Naive thymus-derived CD8-positive, alpha-beta T cell (primary cell): ENCODE measurements at places on chromosomes 7 and 10. TPM values are rescaled to one million over a fixed set of nuclear protein-coding genes. Genes with fewer than 3 reads are reported as not detected.

DNA sequence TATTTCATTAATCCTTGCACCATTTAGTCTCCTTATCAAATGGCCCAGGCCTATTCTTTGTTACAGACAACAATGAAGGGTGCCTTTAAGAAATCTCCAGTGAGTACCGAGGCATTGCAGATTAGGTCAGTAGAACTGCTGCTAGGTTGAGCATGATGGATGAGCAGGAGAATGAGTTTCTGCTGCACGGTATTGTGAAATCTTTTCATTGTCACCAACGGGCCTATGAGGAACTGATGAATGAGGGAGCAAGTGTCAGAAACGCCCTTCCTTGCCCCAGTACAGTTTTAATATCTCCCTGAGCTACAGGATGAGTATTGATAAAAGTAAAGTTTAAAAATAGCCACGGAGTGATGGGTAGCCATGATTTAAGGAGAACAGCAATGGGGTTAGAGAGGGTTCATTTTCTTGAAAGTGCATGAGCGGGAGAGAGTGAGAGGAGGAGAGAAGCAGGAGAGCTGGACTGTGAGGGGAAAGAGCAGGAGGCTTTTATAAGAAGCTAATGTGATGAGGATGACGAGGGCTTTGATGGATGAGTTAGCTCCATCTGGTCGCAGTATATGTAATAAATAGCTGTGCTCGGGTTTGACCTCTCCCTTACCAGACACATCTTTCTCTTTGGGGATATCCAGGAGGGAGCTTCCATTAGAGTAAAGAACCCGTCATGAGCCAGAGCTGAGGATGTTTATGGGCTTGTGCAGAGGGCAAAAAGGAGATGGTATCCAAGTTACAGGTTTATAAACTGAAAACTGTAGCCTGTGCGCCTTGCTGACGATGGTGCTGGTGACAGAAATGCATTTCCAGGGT is 526.1 kb downstream of the LRMDA start:
- DNase-seq, result no peak

DNA sequence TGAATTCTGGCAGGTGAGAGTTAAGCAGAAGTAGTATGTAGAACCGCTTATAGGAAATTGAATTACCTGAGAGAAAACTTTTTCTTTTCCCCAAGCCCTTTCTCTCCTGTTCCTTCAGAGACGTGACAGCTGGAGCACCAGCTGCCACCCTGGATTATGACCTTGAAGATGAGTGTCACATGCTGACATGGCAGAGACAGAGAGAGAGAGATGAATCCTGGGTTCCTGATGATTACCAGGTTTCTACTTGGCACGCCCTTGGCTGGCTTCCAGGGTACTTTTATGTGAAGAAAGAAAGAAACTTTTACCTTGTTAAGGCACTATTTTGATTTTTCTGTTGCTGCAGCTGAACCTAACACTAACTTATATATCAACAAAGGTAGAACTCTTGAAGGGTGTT is 99.9 kb downstream of the GPR26 start:
- no peak for DNase-seq

DNA sequence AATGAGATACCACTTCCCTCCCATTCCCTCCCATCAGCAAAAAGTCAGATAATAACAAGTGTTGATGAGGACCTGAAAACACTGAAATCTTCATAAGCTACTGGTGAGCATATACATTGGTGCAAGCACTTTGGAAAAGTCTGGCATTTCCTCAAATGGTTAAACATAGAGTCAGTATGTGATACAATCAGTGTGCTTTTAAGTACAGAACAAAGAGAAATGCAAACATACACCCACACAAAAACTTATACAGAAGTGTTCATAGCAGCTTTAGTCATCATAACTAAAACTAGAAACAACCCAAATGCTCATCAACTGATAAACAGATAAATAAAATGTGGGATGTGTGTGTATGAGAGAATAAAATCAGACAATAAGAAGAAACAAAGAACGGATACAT is 261.9 kb downstream of the ELMO1 start:
- no peak for DNase-seq

The KCNIP2 gene
- 2.5 TPM for total RNA-seq

DNA sequence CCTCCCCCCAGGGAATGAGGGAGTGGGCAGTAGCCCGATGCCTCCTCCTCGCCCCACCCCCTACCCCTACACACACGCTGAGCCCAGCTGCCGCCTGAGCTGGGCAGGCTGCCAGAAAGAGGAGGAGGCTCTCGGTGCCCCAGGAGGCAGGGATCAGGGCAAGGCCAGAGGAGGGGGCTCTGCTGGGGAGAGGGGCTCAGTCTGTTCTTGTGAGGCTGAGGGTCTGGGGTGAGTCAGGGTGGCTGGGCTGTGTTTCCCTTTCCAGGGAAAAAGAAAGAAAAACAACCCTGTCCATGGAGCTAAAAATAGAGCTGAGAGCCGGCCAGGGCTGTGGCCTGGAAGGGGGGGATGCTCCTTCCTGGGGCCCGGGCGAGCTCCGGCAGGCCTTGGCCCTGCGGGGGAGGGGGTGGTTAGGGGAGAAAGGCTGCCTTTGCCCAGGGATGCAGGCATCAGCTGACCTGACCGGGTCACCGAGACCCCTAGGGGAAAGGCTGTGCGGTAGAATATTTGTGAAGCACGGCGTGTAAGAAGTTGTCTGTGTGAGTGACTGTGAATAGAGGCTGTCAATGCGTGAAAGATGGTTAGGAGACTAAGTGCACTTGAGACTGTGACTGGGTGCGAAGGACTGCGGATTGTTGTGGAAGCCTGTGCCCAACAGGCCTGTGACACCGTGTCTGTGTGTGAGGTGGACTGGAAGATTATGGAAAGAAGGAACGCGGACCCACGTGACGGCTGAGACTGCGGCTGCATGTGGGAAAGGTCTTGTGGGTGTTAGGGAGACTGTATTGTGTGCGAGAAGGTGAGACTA is 1.2 kb upstream of the LZTS2 start:
- DNase-seq, result peak; percentile 71

DNA sequence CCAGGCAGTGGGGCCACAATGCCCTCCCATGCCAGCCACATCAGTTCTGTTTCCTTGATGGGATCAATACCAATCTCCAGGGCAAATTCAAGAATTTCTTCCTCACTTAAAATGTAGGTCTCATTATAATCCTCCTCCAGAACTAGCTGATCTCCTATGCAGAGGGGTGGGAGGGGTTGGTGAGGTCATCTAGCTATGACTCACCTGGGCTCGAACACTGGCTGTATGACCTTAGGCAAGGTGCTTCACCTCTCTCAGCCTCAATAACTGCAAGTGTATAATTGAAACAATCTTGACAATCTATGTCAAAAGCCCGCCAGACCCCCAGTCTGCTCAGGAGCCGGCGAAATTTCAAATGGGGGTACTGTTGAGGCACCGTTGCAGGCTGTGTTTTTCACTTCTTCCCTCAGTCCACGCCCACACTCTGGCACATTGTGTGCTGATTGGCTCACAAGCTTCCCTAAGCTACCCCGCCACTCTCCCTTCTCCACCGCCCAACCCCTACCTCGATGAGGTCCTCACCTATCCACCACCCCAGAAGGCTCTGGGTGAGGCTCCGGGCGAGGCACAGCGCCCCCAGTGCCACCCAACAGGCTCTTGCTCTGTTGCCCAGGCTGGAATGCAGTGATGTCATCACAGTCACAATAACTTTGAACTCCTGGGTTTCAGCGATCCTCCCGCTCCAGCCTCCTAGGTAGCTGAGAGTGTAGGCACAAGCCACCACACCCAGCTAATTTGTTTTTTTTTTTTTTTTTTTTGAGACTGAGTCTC is 70.5 kb downstream of the ZNF22 start:
- DNase-seq, result no peak

The LRRC61 gene
- 13.8 TPM for total RNA-seq

The SFXN4 gene
- 18.9 TPM for total RNA-seq

DNA sequence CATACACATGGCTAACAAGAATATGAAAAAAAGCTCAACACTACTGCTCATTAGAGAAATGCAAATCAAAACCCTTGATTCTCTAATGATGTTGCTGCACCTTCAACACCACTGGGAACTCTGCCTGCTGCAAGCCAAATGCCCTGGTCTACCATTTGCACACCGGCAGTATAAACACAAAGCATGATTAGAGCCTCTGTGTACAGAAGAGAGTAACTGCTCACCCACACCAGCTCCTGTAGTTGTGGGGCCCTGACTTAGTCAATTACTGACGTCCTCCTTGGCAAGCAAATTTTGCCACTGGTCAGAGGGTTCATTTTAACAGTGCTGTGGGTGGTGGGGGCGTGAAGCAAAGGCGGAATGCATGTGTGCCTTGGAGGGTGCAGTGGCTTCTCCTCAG is 96.1 kb upstream of the RHEB start:
- DNase-seq, result no peak

DNA sequence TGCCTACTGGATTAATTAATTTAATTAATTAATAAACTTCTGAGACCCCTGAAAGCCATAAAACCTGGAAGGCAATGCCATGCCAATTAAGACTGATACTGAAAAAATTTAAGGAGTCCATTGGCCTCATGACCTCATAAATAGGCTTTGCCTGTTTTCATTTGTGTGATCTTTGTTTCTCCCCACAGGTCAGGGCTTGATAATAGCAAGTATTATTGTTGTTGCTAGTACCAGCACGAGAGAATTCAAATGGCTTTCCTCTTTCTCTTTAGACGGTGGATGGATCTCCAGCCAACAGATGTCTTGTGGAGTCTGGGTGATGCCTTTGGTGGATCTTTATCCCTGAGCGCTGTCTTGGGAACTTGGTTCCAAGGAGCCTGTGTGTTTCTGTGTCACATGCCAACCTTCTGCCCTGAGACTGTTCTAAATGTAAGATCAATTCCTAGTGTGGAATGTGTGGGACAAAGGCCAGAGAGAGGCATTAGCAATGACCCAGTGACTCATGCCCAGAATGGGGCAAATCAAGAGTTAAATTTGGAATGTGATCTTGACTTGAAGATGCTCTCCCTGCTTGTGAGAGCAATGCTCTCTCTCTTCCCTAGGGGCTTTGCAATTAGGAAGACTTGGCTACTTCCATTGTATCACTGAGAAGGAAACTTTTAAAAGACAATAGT is 17.7 kb downstream of the ACSM6 start:
- no peak for DNase-seq

DNA sequence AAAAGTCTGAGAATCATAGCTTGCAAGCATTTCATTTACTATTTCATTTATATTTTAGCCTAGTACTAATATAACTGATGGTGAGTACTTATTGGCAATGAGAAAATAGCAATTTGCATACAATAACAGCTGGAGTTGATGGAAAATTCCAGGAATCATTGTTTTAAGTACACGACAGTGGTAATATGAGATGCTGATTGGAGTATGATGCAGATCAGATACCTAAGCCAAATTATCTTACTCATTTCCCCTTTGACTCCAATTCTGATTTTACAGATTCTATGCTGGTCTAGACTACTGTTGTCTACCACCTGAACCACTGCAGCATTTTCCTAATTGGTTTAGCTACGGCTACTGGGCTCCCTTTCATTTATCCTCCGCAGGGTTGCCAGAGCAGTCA is 36.7 kb downstream of the GNG11 start:
- no peak for DNase-seq

DNA sequence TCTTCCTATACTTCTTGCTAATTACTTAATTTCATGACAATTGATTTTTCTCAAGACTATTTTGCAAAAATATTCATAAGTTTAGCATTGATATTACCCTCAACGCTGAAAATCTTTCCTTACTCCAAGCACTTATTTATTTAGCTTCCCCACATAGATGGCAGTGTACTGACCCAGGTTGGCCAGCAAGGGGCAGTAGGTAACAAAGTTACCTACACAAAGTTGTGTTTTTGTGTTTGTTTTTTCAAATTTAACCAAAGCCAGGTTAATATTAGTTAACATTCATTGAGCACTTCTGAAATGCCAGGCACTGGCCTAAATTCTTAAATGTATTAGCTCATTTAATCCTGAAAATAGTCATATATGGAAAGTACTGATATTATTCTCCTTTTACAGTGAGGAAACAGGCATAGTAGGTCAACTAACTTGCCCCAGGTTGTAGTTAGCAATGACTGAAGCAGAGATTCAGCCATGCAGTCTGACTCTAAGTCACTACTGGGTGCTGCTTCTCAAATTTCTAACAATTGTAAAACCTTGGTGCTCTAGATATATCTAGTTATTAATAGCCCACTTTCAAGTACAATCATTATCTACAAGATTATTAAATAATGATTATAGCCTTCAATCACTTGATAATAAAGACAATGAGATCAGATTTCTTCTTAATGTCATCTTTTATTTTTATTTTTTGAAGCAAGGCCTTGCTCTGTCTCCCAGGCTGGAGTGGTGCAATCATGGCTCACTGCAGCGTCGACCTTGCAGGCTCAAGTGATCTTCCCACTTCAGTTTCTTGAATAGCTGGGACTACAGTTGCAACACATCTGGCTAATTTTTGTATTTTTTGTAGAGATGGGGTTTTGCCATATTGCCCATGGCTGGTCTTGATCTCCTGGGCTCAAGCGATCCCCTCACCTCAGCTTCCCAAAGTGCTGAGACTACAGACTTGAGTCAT is 5.8 kb upstream of the GGCT start:
- DNase-seq, result no peak

The KNDC1 gene
- 0.49 TPM for total RNA-seq

- no peak for DNase-seq
Observed at GRCh38 chr7:81300753-81301152, 381.9 kb upstream of the SEMA3C start.

- DNase-seq, result no peak
Observed at GRCh38 chr7:80411621-80412020, 100.2 kb downstream of the GNAT3 start.

The SLC29A4 gene
- 0.05 TPM for total RNA-seq

The ANKRD7 gene
- 0.63 TPM for total RNA-seq

GRCh38 chr10:6916601-6917000 is 336.5 kb upstream of the PRKCQ start:
- DNase-seq, result no peak

- DNase-seq, result no peak
Observed at GRCh38 chr10:88315755-88316154, 267.4 kb downstream of the RNLS start.

The MYO3A gene
- total RNA-seq, result not detected

DNA sequence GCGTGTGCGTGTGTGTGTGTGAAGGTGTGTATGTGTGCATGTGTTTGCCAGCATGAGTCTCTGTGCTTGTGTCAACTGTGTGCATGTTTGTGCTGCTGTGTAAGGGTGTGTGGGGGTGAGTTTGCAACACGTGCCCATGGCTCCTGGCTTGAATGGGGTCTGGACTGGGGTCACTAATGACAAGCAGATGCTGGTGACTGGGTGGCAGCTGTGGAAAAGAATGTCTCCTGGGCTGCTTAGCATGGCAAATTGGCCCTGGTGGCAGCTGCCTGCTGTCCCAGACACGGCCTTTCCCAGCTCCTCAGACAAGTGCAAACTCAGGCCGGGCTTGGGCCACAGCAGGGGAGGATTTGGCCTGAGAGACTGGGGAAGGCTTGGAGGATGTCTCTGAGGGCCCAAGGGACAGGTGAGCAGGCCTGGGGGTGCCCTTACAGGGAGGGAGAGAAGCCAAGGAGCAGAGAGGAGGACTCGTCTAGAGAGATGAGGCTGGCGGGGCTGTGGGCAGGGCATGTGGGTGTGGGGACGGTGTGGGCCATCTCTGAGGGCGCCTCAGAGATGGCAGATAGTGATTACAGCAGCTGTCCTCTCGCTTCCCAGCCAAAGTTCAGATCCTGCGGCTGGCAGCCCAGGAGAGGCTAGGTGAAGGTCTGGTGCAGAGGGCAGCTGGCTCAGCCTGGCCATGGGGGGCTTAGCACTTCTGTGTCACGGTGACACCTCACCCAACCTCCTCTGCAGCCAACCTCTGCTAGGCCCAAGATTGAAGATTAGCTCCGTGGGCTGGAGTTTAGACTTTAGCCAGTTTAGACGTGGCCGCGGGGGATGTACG is 1.5 kb downstream of the AQP1 start:
- no peak for DNase-seq
